GM06990 (cell line): ENCODE measurements at places on chromosomes 1 and 21.
A peak's percentile ranks its signal among the peaks of the same experiment; 100 is the strongest.

DNA sequence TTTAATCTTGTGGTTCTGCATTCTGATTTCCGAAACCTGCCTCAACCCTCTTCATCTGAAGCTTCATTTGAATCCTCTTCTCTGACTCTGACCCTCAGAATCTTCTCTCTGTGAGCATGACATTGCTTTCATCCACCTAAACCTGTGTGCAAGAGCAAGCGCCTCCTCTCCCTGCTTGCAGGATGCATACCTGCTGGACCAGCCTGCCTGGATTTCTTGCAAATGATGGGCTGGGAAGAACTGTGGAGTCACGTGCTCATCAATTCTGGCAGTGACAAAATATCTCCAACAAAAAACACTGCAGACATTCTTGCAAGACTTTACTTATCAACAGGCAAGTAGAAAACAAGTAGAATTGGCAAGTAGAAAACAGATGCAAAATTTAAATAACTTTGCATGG, 20.8 kb upstream of the SLC35F3 start:
- DNase-seq = no peak

DNA sequence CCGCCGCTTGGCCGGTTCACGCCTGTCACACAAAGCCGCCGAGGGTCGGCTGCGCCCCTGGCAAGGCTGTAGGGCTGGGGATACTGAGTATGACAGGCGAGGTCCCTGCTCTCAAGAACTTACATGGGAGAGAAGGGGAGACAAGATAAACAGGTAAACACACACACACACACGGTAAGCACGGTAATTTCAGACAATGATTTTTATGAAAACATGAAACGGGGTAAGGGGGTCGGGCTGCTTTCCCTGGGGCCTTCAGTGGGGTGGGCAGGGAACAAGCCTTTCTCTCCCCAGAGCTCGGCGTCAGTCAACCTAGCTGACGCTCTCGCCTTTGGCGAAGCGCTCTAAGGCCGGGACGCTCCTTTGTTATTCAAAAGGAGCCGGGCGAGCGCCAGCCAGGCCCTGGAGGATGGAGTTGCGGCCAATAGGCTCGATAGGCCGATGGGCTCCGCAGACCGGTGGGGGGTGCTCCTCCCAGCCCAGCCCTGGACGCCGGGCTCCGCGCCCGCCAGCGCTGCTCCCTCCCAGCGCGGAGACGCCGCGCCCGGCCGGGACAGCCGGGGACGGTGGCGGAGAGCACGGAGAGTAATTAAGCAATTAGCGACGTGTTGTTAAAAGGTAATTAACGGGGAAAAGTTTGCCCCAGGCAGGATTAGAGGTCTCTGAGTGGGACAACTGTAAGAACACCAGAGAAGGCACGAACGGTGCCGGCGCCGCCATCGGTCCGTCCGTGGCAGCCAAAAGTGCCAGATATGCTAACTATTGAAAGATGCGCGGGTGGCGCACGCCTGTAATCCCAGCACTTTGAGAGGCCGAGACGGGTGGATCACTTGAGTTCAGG, 950 bp upstream of the INKA2 start:
- peak; percentile 52 for DNase-seq

DNA sequence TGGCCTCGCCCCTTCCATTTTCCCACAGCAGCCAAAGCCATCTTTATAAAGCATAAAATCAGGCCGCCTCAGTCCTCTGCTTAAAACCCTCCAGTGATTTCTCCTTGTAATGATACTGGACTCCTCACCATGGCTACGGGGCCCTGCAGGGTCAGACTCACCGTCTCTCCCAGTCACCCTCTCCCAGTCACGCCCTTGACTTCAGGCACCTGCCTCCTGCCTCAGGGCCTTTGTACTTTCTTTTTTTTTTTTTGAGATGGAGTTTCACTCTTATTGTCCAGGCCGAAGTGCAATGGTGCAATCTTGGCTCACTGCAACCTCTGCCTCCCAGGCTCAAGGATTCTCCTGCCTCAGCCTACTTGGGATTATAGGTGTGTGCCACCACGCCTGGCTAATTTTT, 47.8 kb downstream of the PIK3CD start:
- no peak for DNase-seq

- DNase-seq = no peak
Measured at GRCh38 chr21:45209046-45209445, 78.6 kb downstream of the POFUT2 start.

DNA sequence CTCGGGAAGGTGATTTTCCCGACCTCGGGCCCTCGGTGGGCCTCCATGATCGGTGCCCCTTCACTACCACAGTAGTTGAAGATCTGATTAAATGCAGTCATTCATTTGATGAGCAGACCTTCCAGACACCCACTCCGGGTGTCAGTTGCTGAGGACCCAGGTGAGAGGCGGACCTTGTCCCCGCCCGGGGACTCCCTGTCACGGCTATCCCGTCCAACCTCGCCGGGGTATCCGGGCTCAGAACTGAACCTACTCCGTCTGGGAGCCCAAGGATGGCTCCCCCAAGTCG, 22.6 kb downstream of the RNU1-3 start:
- DNase-seq = no peak

DNA sequence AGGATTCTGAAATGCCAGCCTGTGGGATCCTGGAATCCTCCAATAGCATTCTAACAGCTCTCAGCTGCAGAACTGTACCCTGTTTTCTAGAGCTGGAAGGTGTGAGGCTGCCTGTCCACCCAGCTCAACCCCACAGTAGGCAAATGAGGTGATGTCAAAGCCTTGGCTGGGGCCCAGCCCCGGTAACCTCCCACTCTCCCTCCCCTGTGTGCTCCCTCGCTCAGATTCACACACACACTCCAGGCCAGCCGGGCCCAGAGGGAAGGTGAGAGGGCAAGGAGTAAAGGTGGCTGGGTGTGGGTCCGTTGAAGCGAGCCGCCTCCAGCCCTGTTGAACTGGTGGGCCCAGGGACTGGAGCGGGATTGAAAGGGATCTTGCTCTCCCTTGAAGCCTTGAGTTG, at the start of gene BSND:
TSS of gene BSND (plus strand) at position 257 of the 400 bp plus-strand sequence. CDS start 254 bp downstream, outside the sequence.
- no peak for DNase-seq

- peak; percentile 4 for DNase-seq
Measured at GRCh38 chr1:905811-906599, 17.7 kb upstream of the SAMD11 start.

DNA sequence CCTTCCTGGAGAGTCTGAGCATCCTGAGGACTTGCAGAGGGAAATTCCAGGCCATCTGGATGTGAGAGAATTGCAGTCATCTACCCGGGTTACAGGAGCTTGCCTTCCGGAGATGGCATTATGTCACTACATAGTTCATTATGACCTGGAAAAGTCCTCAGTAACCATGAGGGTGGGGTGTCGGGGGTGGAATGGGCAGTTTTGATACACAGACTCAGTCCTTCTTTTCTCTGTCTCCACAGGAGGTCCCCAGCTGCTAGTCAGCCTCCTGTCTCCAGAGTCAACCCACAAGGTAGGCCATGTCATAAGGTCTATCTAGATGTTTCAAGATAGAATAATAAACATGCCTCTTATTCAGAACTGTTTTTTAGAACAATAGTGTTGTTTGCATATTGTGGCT, 268.2 kb upstream of the SGIP1 start:
- DNase-seq = no peak

DNA sequence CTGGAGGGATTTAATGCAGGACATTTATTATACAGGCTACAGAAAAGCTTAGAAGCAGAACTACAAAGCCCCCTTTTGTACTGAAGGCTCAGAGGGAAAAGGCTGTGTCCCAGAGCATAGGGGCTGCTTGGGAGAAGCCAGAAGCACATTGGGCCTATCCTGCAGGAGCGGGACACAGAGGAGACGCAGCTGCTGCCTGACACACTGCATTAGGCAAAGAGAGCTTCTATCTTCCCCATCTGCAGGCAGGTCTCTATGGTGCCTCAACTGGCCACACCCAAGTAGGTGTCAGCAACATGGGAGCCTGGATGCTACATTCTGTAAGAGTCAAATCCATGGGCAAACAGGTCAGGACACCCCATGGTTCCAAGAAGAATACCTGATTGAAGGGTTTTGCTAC, 595.9 kb downstream of the AJAP1 start:
- DNase-seq = no peak

DNA sequence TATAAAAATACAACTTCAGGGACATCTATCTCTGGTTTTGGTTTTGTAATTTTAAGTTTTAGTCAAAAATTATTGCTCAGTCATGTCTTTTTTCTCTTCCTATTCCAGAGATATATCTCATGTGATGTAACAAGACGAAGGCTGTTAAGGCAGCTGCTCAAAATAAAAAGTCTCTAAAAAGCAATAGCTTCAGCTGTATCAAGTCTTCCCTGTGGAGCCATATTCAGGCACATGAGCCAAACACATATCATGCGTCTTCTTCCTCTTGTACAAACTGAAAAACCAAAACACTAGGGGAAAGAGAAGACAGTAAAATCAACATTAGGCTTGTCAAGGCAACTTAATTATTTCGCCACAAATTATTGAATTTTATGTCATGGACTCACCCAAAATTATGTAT, 240.7 kb downstream of the NRIP1 start:
- no peak for DNase-seq

GRCh38 chr1:171716616-171717015, 25.2 kb downstream of the VAMP4 start:
- DNase-seq = no peak

DNA sequence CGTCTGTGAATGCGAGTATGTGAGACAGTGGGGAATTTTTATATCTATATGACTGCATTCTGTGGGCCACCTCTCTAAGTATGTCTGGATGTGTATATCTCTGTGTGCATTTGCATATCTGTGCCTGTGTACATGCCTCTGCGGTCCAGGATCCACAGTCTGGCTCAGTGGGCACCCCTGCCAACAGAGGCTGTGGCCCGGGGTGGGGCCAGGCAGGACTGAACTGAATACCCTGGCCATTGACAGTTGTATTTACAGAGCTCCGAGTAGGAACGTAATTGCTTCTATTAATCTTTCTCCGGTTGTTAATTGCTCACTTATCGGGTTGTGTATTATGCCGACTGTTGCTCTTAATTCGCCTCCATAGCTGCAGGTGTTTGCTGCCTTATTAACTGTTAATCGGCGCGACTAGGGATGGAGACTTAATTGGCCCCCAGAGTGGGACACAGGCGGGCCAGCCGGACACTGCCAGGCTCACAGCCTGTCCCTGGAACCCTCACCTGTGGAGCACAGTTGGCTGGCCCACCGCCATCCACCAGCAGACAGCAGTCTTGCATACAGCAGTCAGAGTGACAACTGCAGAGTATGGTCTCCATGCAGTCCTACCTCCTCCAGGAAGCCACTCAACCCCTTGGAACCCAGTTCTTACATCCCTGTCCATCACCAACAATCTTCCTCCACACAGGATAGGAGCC, 22.4 kb upstream of the ADGRB2 start:
- no peak for DNase-seq

GRCh38 chr1:44263568-44264450, 50.5 kb downstream of the DMAP1 start:
- DNase-seq = no peak

DNA sequence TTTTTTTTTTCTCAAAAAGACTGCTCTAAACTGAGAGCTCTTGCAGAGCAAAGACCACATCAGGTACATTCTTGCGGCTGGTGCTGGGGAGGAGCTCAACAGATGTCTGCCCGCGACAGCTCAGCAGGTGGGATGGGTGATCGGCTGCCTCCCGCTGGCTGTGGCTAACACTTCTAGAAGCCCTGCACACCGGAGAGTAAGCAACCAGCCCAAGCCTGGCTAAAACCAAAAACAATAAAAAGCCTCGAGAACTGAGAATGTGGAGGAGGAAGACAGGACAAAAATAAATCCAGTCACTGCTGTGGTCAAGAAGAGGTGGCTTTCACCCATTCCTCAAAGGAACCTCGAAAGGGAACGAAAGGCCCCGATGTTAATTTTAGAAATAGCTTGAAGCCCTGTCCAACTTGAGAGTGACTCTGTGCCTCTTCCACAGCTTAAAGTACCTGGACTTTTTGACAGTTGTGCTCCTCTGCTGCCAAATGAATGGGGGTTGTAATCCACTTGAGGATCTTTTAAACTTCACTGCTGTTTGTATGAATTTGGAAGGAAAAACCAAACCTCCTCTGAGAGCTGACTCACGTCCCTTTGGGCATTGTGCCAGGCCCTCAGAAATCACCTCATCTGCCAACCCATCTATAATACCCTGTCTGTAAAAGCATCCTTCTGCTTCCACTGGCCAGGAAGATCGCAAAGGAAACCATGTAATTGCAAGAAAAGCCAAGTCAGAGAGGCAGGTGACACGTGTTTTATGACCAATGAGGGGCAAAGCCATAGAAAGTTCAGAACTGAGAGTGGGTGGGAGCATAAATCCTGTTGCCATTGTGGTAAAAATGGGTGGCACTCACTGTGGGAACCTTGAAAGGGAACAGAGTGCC, 78.6 kb downstream of the KCNN3 start:
- peak; percentile 79 for DNase-seq

DNA sequence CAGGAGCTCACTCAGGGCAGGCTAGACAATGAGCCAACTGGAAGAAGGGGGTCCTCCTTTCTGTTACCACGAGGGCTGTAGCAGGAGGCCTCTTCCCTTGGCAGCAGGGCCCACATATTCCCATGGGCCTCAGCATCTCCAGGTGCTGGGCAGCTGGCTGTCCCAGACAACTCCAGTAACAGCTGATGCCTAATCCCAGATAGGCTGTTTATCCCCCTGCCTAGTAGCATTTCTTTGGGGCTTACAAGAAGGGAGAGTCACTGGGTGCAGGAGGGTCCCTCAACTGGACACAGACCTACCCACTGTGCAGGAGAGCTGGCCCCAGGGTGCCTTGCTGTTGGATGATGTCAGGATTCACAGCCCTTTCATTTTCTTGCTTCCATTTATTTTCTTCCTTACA, 278.2 kb downstream of the DSCAM start:
- no peak for DNase-seq

DNA sequence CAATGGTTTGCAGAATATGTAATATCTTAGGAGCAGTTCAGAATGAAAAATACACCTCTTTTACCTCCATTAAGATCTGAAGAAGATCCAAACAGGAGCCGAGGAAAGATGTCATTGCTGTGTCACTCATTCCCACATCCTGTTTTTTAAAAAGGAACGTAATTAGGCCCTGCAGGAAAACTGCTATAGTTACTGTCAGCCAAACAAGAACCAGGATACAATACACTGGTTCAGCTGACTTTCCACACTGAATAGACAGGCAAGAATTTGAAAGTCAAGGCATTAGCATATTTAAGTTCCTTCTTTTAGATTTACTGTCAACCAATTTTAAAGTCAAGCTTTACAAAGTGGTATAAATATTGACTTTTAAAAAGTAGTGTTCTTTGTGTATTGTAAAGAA, 63.8 kb downstream of the IARS2 start:
- no peak for DNase-seq

- DNase-seq = no peak
Measured at GRCh38 chr21:23725576-23725975, 1881.7 kb downstream of the MRPL39 start.
